HS-27A (cell line): ENCODE measurements at places on chromosomes 7 and 10.

- no peak for DNase-seq
Measured at GRCh38 chr7:148925836-148926235, 41.7 kb upstream of the EZH2 start.

GRCh38 chr7:122300211-122300932 lies 4.2 kb downstream of the FEZF1 start:
- DNase-seq: no peak

- no peak for DNase-seq
Measured at GRCh38 chr10:78700413-78700812, 368.4 kb upstream of the ZMIZ1 start.

DNA sequence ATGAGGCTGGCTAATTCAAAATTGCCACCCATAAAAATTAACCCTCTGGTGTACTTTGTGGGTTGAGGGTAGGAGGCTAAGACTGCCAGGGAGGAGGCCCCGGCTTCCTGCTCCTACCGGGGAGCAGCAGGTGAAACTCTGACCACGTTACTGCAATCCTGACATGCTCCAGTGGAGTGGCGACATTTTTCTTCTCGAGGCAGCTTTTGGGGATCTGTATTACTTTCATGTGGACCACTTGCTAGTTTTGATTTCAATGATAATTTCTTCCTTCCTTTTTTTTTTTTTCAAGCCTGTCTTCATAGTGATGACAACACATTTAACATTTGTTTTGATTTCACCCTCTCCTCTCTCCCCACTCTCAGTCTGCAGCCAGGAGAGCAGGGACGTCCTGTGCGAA lies 14.6 kb downstream of the GATA3 start:
- no peak for DNase-seq

DNA sequence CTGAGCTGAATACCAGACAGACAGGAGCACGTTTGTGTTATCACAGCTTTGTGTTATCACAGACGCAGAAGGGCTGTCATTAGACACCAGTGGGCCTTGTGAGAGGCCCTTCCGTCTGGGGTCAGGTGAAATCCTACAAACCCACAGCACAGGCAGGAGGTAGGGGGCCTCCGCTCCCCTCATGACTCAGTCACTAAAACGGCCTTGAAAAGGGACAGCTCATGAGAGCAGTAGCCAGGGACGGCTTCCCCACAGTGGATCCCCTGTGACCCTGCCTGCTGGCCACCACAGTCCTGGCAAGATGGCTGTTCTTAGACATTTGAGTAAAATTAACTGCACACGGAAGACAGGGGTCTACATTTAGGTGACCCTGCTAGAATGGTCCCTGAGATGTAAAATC lies 215.8 kb upstream of the PPP2R2D start:
- no peak for DNase-seq
